ENCODE measurements at places on chromosomes 11 and 22.

- ATAC-seq: no peak
Measured at GRCh38 chr11:126791991-126792390, 208.6 kb downstream of the KIRREL3 start.

GRCh38 chr11:62545437-62546243 is 966 bp downstream of the AHNAK start:
- peak; percentile 24 for ATAC-seq

DNA sequence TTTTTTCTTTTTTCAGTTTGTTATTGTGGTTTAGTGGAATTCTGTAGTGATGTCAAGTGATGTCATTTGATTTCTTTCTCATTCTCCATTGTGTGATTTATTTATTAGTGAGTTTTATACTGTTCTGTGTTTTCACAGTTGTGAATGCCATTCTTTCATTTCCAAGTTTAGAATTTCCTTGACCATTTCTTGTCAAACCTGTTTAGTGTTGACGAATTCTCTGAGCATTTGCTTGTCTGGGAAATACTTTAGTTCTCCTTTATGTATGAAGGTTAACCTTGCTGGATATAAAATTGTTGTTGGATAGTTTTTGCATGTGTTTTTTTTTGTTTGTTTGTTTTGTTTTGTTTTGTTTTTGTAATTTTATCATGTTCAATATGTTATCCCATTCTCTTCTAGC is 633.6 kb upstream of the FAT3 start:
- ATAC-seq: no peak

GRCh38 chr11:7292922-7293321 is 41.2 kb downstream of the SYT9 start:
- no peak for ATAC-seq

DNA sequence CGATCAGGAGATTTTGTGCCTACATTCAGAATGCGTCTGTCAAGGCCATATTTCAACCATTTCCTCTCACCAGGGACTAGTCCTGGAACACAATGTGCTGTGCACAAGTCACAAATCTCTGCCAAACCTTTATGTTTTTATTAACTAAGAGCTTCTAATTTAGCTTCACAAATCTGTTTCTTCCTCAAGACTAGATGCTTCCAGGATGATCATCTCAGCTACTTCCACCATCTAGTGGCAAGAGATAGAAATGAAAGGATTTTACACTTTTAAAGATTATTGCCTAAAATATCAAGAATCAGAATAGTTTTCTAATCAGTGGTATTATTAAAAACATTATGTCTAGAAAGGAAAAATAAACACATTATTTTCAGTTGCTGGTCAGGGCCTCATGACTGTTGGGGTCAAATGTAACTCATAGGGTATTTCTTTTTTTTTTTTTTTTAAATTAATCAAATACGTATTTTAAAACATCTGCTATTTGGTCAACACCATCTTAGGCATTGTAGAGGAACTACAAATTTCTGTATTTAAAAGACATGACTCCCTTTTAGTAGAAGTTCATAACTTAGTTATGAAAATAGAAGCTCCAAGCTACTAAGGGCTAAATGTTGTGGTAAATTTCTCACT is 1102.6 kb downstream of the DLG2 start:
- ATAC-seq: no peak

DNA sequence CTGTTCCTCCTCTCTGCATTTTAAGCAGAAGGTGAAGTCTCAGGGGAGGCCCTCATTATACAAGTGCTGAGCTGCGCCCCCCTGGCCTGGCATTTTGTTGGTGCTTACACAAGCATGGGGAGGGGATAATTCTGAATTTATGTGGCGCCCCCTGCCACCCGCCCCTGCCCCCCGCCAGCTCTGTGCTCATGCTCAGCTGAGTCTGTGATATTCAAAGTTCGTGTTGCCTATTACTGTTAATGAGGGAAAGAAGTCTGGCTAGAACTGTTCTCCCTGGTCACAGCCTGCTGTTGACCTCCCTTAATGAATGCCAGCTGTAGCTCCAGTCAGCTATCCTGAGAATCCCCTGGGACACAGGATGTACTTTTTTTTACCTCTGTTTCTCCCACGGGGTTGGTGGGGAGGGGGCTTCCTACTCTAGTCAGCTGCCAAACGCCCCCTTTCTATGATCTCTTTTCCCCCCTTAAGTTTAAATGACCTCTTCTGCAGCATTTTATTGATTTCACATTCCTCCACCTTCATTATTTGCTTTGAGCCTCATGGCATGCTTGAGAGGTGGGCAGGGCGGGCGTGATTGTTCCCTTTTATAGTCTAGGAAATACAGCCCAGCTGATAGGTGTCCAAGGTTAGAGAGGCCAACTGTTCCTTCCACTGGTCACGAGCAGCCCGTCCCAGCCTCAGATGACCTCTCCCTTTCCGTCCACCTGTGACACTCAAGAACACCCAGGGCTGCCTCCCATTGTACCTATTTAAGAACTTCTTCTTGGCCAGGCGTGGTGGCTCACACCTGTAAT is 12.2 kb downstream of the USP2 start:
- no peak for ATAC-seq

- ATAC-seq: peak; percentile 37
Measured at GRCh38 chr11:128174465-128175291, 412.7 kb downstream of the ETS1 start.

DNA sequence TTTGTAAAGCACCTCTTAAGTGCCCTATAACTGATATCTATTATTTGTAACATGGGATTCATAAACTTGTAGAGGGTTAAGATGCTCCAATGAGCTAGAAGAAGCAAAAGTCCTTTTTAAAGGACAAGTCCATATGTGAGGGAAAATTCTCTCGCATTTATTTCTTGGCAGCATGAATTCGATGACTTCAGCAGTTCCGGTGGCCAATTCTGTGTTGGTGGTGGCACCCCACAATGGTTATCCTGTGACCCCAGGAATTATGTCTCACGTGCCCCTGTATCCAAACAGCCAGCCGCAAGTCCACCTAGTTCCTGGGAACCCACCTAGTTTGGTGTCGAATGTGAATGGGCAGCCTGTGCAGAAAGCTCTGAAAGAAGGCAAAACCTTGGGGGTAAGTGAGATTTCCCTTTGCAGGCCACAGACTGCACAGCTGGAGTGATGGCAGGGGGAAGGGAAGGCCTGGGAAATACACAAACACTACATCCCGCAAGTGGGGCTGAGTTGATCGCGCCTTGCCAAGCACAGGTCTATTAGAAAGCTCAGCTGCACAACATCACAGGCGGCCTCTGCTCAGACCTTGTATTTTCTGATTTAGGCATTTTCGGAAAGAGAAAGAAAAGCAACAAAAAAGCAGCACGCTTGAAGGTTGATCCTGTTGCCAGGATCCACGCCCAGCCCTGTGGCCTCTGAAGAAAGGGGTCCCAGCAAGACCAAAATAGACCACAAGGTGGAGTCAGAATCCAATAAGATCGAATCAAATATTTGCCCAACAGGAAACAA is 1.5 kb downstream of the MS4A8 start:
- no peak for ATAC-seq

DNA sequence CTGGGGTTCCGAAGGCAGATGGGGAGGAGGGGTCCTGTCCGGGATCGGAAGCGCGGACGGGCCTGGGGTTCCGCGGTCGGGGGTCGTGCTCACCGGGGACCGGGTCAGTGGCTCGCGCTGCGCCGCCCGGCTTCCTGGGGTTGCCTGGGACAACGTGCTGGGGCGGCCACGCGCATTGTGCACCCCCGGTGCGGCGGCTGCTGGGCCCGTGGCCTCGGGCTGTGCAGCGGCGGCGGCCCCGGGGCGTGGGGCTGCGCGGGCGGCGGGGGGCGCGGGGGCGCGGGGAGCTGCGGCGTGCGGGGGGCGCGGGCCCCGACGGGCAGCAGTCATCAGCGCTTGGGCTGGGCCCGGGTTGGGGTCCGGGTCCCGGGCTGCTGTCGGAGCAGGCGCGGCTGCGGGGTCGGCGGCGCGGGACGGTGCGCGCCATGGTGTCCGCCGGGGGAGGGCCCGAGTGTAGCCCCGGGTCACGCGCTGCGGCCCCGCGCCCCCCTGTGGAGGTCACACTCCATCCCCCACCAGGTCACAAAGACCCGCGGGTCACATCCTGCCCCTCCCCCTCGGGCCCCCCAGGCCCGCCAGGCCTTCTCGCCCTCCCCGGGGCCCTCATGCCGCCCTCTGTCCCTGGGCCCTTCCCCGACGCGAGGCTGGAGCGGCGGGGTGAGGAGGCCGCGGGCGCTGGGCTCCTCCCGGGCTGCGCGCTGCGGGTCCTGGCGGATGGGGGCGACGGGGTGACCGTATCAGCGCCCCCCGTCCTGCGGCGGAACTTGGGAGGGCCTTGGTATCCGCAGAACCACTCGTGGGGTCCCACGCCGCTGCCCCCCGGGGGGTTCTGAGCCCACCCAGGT is at the start of gene TTLL8:
Gene TTLL8 (minus strand): TSS at position 238 of the 845 bp plus-strand sequence.
- ATAC-seq: no peak

GRCh38 chr22:44405661-44406060 is 92.4 kb downstream of the RTL6 start:
- ATAC-seq: no peak

GRCh38 chr11:73295241-73295995 is 12.7 kb upstream of the ARHGEF17 start:
- ATAC-seq: peak; percentile 86

- ATAC-seq: no peak
Measured at GRCh38 chr22:43720716-43721115, 91.4 kb downstream of the EFCAB6 start.

DNA sequence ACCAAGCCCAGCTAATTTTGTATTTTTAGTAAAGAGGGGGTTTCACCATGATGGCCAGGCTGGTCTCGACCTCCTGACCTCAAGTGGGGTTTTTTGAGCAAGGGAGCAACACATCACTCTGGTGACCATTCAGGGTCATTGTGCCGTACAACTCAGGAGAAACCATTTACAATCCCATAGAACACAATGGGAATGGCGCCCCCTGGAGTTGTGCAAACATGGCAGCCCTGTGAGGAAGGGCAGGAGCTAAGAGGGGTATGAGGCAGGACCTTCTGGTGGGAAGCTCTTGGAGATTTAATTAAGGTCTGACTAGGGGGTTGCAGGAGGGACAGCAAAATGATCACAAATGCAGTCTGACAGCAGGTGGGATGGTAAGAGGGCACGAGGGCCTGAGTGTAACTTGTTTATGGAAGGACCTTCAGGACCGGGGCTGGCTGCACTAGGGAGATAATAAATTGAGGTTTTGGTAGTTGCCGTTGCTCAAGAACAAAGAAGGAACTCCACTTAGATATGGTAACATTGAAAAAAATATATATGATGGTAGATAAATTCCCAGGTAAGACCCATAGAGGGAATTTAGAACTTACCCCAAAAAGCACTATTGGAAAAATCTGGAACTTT is 9.1 kb upstream of the CSF2RB start:
- no peak for ATAC-seq

DNA sequence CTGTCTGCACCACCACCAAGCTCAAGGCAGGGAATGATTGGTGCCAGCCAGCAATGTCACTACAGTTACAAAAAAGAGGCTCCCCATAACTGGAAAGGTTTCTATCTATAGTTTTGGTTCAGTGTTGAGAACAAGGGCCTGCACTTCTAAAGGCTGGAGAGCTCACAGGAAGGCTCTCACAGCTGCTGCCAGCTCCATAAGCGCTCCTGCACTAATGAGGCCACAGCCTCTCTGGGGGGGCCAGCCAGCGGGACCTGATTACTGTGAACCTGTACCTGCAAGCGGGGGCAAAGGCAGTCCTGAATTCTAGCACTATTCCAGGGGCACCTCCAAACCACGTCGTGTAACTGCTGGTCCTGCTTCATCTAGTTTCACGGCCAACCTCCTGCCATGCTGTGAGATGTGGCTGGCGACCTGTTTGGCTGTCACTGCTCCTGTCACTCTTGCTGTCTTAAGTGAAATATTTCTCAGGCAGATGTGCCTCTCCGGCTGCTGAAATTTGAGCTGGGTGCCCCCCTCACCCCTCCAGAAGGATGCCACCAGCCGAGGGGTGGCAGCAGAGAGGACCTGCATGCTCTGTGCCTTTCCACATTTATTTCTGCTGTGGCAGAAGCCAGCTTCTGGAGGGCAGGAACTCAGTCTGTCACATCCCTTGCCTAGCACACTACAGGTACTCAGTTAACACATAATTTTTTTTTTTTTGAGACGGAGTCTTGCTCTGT is 53.3 kb upstream of the ARFGAP3 start:
- ATAC-seq: no peak

- ATAC-seq: no peak
Measured at GRCh38 chr11:133504906-133505305, 27.4 kb downstream of the OPCML start.

DNA sequence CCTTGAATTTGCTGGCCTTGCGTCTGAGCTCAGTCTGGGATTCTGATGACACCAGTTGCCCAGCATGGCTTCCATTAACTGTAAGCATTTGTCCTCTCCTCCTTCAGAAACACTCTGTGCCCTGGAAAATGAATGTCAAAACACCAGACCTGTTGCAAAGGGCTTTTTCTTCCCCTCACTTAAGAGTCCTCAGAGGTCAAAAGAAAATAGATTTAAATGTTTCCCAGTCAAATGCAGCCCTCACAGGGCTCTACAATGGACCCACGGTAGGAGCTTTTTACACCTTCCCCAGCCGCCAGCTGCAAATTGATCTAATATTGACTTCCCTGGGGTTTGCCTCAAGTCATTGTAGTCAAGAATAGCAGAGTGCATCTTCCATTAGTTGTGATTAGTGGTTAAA is 332.2 kb downstream of the INSC start:
- no peak for ATAC-seq

DNA sequence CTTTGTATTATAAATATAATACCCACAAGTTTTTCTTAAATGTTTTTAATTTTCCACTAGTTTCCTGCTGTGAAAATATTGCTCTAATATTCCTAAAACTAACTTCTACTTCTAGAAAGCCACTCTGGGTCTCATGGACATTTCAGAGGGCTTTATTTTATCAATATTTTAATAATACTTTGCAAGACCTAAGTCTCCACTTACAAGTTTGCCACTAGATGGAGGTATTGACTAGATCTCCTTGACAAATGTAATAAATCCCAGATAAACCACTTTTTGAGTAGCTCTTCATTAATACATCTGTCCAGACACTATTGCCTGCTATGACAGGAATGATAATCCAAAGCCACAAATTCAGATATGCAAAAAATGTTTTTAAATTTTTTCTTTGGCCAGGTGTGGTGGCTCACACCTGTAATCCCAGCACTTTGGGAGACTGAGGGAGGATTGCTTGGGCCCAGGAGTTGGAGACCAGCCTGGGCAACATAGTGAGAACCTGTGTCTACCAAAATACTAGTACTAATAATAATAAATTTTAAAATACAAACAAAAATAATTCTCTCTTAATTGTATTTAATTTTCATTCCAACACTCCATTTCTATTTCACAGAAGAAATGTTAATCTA is 3.5 kb upstream of the ACAT1 start:
- no peak for ATAC-seq

GRCh38 chr11:98842187-98842586 is 178.6 kb upstream of the CNTN5 start:
- no peak for ATAC-seq

Data from activated T-helper 17 cell treated with anti-CD3 and anti-CD28 coated beads, Interleukin-2, amount 50 U/mL, for 72 hours (primary cell).